Right ventricle myocardium superior (tissue), 1 donor: ENCODE measurements at places on chromosomes 12 and 14. TPM values are rescaled to one million over a fixed set of nuclear protein-coding genes. Genes with fewer than 3 reads are reported as not detected.

ARID4A gene
- total RNA-seq: 15.4 TPM

PRB2 gene
- not detected for total RNA-seq

AQP2 gene
- not detected for total RNA-seq

SERPINA4 gene
- total RNA-seq: not detected

NOVA1 gene
- 2.4 TPM for total RNA-seq

ABCC9 gene
- total RNA-seq: 77.6 TPM
